Adipose tissue (tissue), 3 donors: ENCODE measurements at places on chromosomes 2 and 18. TPM values are rescaled to one million over a fixed set of nuclear protein-coding genes. Genes with fewer than 3 reads are reported as not detected.

Gene UGT1A5
- polyA plus RNA-seq = not detected

Gene VWC2L
- not detected for polyA plus RNA-seq

Gene DHRS9
- polyA plus RNA-seq = 0.16 TPM

Gene CMPK2
- 4.2 TPM for polyA plus RNA-seq

Gene SOS1
- 9.2 TPM for polyA plus RNA-seq

Gene CREG2
- polyA plus RNA-seq = 0.07 TPM

Gene SRBD1
- polyA plus RNA-seq = 5.2 TPM

Gene SNORC
- 0.34 TPM for polyA plus RNA-seq

Gene UPP2
- polyA plus RNA-seq = 0.10 TPM

Gene CD207
- not detected for polyA plus RNA-seq

Gene STARD6
- not detected for polyA plus RNA-seq

Gene SERPINB13
- polyA plus RNA-seq = 0.21 TPM

Gene SPATA3
- not detected for polyA plus RNA-seq

Gene INPP5D
- 2.8 TPM for polyA plus RNA-seq

Gene BOK
- polyA plus RNA-seq = 43.2 TPM

Gene VAMP8
- polyA plus RNA-seq = 151 TPM

Gene GREB1
- polyA plus RNA-seq = 1.4 TPM
